ENCODE measurements at places on chromosomes 12 and 14.

DNA sequence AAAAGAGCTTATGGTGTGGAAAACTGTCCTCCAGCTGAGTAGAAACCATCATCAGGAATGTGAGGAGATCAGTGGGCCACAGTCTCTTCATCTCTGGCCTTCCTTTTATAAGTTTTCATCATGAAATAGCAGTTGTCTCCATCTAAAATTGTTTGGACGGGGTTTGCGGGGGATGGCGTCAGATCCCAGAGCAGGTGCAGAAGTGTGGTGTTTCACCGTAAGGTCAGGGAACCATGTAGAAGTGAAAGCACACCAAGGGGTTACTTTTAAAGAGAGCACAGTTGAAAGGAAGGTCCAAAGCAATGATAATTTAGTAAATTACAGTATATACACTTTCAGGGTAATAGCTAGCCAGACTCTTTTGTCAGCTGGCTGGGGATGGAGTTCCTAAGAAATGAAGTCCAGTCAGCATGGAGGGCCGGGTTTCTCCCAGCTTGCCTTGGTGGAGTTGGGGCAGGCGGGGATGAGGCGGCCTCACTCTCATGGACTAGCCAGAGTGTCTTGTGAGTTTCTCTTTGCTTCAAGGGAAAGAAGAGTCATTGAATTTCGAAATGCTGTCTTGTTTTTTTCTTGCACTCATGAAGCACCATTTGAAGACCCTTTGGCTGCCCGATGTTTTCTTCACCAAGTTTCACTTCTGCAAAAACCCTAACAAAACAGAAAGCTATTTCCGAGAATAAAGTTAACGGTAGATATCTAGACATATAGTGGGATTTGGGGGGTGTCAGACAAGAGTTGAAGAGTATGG, 100.6 kb downstream of the ETV6 start:
- DNase-seq = no peak

DNA sequence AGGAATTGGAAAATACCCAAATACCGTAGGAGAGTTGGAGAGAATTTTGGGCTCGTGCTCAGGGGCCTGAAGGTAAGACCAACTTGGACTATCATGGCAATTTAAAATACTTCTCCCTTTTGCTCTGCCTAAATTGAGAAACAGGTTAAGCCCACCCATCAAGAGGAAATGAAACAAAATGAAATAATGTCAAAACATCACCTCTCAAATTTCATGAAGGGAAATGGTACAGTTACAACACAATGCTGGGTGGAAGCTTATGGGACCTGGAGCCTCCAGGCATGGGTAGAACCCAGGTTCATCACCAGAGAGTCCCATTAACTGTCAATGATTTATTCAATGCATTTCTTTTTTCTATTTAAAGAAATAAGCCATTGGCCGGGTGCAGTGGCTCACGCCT, 33.7 kb downstream of the FOS start:
- no peak for DNase-seq

GRCh38 chr12:57370072-57370471, 60.8 kb downstream of the R3HDM2 start:
- no peak for DNase-seq

GRCh38 chr14:83611491-83611890, 1918.5 kb upstream of the FLRT2 start:
- DNase-seq = no peak

Data from activated CD4-positive, alpha-beta T cell treated with anti-CD3 and anti-CD28 coated beads, Interleukin-2, amount 10 ng/mL, durations not matched to agents 24 days and 14 days (primary cell).